Motor neuron (in vitro differentiated cells): ENCODE measurements at places on chromosomes 11 and 22. TPM values are rescaled to one million over a fixed set of nuclear protein-coding genes. Genes with fewer than 3 reads are reported as not detected.

The KCNJ1 gene
- 0.24 TPM in 1 of 2 replicates, not detected in the other for total RNA-seq

The MMP10 gene
- not detected in 2 replicates for total RNA-seq

The TMEM191C gene
- 20.7 and 27.7 TPM in 2 replicates for total RNA-seq

The TEX12 gene
- 0.59 TPM in 1 of 2 replicates, not detected in the other for total RNA-seq

The CCDC15 gene
- total RNA-seq: 4.1 and 4.4 TPM in 2 replicates

The SHANK2 gene
- 13.3 and 19.0 TPM in 2 replicates for total RNA-seq

The RNH1 gene
- 166 and 181 TPM in 2 replicates for total RNA-seq

The PRG3 gene
- total RNA-seq: not detected in 2 replicates
